Retina (tissue), 1 donor: ENCODE measurements at places on chromosomes 1 and 21.

DNA sequence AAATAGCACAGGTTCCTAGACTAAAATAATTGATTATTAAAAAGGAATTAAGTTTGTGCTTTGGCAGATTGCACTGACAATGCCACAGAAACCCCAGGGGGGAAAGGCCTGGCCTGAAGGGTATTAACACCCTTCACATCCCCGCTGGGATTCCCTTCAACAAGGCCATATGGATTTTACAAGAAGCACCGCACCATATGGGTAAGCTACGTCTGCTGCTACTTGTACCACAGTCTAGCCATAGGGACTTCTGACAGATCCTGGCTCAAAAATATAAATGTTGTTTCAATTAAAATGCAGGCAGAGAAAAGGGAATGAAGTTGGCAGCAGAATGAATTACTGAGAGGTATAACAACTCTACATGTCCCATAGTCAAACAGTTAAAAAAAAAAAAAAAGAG, 101.0 kb downstream of the DENND1B start:
- DNase-seq = peak; percentile 17

- DNase-seq = no peak
Measured at GRCh38 chr1:1075148-1075935, 1.2 kb upstream of the RNF223 start.

- DNase-seq = no peak
Measured at GRCh38 chr1:33082575-33083108, 1.7 kb downstream of the AZIN2 start.

DNA sequence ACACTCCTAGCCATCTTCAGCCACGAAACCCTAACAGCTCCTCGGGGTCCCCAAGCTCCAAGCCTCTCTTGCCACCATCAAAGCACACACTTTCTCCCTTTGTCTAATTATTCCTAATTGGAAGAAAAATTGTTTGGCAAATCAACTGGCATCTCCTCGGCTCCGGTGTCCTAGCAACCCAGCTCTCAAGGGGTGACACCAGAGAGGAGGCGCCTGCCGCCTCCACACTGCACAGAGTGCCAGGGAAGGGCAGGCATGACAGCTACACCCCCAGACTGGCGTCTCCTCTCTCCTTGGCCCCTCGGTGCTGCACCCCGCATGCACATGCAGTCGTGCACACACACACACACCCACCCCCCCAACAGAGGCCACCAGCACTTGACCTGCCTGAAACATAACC, 18.2 kb upstream of the GJB5 start:
- DNase-seq = no peak

GRCh38 chr1:4621646-4622045, 32.8 kb upstream of the AJAP1 start:
- no peak for DNase-seq

DNA sequence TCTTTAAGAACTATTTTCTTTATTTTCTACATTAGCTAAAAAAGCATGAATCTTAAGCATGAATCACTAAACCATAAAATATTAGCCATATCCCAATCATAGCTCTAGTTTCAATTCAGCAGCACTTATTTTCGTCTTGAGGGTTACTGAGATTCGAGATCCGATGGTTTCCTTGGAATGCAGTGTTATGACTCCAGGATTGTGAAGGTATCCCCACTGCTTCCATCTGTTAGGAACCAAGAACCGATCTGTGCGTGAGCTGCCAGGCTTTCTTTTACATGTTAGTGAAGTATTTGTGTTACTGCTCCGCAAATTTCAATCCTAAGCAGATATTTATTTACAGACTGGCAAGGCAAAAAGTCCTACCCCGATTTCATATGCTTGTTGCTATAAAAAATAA, 18.8 kb downstream of the TNFRSF9 start:
- DNase-seq = no peak

DNA sequence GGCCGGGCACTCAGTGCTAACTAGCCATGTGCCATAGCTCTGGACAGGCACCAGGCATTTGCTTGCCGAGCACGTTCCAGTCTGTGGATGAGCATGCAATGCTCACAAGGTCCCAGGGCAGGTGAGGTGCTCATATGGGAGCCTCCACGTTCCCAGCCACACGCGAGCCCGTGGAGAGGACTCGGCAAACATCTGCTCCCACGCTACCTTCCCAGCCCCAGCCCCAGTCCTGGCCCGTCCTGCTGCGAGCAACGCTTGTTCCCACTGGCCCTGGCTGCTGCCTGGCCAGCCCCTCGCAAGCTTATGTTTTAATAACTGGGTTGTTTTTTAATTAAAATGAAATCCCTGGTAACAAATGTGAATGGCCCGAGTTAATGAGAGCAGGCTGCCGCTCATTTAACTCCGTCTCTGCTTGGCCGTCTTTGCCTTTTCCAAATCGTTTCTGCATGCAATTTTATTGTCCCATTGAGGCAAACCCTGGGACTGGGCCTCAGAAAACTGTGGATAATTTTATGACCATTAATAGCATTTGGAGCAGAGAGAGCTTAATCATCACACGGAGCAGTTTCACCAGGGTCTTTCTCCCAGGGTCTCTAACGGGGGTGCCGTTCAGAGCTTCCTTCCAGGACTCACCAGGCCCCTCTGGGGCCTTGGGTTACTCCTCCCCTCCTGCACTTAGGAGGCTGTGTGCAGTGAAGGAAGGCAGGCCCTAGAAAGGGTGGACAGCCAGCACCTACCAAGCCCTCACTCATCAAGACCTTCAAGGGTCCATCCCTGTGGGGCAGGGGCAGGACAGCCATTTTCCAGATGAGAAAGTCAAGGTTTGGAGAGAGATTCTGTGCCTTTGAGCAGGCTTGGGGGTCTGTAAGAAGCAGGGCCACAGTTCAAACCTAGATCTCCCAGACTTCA, 136.8 kb downstream of the GLIS1 start:
- DNase-seq = no peak

GRCh38 chr1:156464825-156465452, 35.6 kb downstream of the MEF2D start:
- DNase-seq = no peak

GRCh38 chr1:54487571-54488050, 60.4 kb upstream of the ACOT11 start:
- DNase-seq = no peak

DNA sequence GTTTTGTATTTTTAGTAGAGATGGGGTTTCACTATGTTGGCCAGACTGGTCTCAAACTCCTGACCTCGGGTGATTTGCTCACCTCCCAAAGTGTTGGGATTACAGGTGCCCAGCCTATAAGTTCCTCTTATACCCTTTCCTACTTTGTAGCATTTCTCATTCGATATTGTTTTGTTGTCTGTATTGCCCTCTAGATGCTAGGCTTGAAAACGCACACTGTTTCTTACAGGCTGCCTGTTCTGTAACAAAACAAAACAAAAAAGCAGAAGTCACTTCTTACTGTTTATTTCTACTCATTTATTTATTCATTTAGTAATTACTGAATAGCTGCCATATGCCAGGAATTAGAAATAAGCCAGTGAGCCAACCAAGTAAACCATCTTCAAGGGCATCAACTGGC, 136.9 kb upstream of the BMP8A start:
- no peak for DNase-seq

- DNase-seq = peak; percentile 17
Measured at GRCh38 chr1:46983166-46983829, 40.2 kb upstream of the CYP4X1 start.

- no peak for DNase-seq
Measured at GRCh38 chr1:27689423-27690173, 17.6 kb upstream of the IFI6 start.

- DNase-seq = no peak
Measured at GRCh38 chr1:232904566-232904965, 45.8 kb upstream of the NTPCR start.
